ENCODE measurements at places on chromosomes 6 and 20.

- DNase-seq: no peak
Measured at GRCh38 chr6:157774153-157775135, 48.6 kb upstream of the SNX9 start.

DNA sequence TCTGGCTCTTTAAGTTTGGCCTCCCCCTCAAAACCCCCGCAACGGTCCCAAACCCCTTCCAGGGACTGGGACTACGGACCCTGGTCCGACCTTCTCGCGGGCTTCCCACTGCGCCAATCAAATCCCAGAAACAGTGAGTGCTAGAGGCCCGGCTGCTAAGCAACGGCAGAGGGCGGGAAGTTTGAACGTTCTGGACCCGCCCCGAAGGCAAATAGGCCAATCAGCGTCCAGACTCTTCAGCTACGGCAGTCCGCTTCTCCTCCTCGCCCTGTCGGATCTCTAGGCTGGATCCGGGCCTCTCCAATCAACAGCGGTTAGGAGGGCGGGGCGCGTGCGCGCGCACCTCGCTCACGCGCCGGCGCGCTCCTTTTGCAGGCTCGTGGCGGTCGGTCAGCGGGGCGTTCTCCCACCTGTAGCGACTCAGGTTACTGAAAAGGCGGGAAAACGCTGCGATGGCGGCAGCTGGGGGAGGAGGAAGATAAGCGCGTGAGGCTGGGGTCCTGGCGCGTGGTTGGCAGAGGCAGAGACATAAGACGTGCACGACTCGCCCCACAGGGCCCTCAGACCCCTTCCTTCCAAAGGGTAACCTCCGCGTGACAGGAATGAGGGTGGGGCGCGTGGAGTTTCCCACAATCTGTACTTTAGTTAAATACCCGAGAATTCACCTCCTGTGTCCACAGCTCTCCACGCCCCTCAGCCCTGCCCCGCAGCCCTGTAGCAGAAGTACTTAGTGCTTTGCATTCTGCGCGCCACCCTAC, at the start of gene MSH5:
MSH5 (plus strand) TSS at position 367 of the 758 bp plus-strand sequence. CDS start 462 bp downstream, outside the sequence.
- peak; percentile 95 for DNase-seq

GRCh38 chr20:17935186-17935585, 33.4 kb downstream of the SNX5 start:
- DNase-seq: no peak

DNA sequence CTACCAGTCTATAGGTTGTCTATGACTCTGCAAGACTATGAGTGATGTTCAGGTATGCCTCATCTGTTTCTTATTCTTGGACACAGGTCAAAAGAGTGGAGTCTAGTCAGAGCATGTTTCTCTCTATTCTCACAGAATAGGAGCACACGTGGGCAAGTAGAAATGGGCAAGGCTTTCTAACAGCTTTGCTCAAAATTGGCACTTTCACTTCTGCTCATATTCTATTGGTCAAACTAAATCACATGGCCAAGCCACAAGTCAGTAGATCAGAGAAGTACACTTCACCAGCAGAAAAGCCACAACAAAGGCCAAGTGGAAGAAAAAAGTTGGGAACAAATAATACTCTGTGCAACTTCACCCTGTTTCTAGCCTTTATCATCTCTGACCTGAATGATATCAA, 354.5 kb upstream of the SYNCRIP start:
- no peak for DNase-seq

GRCh38 chr6:1762203-1762602, 152.5 kb downstream of the FOXC1 start:
- DNase-seq: no peak

DNA sequence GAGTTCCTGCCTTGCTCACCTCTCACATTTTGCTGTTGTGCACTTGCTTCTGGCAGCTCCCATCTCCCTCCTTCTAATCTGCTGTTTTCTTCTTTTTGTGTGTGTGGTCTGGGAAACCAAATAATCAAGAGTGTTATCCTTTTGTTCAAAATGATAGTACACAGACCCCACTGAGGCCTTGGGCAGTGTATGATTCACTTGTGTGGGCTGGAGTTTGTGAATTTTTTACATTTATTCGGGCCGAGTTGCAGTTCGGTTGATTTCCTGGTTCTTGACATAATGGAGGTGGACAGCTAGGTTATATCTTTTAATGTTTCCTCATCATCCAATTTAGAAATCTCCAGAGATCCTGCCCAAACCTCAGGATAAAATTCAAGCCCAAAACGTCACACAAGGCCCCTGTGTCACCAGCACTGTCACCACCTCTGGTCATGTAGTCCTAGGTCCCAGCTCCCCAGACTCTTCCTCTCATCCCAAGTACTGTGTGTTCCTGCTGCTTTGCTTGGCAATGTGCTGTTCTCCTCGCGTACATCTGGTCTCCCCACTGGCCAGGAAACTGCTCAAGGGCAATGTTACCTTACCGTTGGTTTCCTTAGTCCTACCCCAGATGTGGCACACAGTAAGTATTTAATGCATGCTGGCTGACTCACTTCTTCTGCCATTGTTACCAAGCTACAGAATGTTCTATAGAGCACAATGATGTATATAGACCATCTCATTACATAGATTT, 55.7 kb upstream of the PHACTR2 start:
- DNase-seq: no peak

- DNase-seq: no peak
Measured at GRCh38 chr6:127618729-127619128, 41.8 kb downstream of the C6orf58 start.

GRCh38 chr6:136466777-136467176, 83.4 kb downstream of the MAP7 start:
- no peak for DNase-seq

GRCh38 chr6:147625946-147626345, 117.5 kb downstream of the SAMD5 start:
- DNase-seq: no peak

DNA sequence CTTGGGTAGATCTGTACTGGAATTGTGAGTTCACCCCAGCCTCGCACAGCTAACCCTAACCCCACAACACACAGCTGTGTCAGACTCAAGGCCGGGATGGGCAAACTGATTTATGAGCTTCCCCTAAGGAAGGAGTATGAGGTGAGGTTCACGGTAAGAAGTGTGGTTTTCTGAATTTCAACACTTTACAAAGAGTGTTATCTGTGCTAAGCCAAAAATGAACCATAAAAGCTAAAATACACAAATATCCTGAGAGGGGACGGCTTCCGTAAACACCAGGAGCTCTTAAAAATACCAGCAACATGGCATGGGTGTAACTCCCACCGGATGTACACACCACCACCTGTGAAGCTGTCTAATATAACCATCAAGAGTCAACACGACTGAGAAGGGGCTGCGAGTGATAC, 101.2 kb downstream of the ATP9A start:
- no peak for DNase-seq

DNA sequence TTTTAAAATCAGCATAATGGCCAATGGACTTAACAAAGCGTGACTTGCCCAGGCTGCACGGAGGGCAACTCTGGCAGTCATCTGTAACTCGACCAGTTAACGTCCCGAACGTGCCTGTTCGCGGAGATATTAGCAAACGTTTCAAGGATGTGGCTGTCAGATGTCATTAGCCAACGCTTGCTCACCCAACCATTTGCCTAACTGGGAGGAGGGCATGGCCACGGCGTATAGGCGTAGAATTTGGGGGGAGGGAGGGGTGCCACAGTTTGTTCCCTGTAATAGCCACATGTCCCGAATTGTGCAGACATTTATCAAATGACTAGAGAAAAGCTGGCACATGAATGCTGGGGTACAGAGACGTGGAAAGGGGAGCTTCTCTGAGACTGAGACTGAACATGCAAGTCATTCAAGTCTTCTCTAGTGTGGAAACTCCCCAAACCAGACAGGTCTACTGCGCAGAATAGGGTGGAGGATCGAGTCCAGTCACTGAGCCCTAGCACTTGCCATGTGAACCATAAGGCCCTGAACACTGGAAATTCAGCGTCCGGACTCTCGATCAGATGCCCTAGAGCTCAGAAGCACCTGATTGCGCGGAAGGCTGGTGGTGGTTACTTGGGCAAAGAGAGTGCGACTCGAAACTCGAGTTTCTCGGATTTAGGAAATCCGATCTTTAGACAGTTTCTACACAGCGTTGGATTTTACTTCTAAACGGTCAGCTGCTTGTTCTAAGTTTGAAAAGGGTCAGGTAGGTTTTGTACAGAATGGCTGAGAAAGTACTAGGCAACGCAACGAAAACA, 32.6 kb downstream of the TFAP2B start:
- no peak for DNase-seq

GRCh38 chr20:59835448-59836395, 97.7 kb downstream of the SYCP2 start:
- no peak for DNase-seq

Measured in bone marrow (tissue), 2 donors.